Activated CD4-positive, CD25-positive, alpha-beta regulatory T cell treated with anti-CD3 and anti-CD28 coated beads, Interleukin-2, amount 50 U/mL, for 72 hours (primary cell): ENCODE measurements at places on chromosomes 1 and 21.

DNA sequence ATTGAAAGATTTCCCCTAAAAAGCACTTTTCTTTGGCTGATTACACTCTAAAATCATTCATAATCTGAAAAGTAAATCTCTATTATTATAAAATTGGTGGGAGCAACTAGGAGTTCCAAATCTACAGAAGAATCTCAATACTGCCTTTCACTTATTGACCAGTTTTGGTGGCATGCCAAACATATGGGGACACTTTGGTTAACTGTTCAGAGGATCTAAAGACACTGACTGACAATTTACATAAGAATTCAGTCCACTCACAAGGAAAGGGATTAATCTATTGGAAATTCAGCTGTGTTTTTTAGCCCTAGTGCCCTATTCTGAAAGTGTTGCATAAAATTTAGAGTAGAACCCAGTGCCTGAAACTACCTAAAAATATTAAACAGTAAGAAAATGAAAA is 113.6 kb downstream of the LRRC40 start:
- DNase-seq, result no peak

DNA sequence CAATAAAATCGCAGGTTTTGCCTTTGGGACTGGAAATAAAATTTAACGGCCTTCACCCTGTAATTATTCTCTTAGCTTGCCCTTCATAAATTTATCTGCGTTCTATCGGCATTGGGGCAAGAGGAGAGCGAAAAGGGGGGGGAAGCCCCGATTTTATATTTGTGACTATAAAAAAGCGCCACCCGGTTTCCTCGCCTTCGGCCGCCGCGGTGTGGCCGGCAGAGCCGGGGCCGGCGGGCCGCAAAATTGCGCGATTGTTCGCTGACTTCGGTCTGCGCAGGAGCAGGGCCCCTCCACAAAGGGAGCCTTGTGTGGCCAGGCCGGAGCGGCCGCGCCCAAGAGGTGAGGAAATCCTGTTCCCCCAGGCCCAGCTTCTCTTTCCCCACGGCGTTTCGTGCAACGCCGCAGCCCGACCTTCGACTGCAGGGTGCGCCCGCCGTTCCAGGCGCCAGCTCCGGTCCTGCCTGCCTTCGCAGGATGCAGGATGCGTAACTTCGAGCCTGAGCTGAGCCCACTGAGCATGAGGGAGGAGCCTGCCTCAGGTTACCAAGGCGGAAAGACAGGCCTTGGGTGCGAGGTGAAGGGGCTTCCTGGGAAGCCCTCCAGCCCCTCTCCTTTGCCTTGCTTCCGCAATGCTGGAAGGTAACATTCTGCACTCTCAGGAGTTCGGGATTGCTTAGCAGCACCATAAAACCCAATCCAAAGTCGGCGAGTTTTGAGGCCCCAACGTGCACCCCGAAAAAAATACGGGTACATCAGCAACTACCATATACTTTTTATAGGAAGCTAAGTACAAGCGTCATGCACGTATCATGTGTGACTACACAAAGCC is 4.9 kb upstream of the TBX15 start:
- DNase-seq, result no peak

DNA sequence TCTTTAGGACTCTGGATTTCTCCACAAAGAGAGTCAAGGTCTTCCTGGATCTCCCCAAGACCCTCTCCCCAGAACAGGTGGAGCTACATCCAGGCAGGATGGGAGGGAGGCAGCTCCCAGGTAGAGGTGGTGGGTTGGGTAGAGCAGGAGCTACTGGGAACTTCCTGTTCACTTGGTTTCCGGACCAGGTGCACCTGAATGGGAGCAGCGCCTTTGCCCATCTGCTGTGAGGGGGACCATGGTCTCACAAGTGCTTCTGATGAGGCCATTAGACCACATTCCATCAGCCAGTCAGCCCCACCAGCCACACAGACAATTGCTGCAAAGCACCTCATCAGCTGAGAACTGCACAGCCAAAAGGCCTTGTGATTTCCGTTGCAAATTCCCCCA is 188.8 kb downstream of the MATN1 start:
- DNase-seq, result no peak

GRCh38 chr1:153253693-153254092 is 5.8 kb upstream of the LORICRIN start:
- DNase-seq, result no peak

DNA sequence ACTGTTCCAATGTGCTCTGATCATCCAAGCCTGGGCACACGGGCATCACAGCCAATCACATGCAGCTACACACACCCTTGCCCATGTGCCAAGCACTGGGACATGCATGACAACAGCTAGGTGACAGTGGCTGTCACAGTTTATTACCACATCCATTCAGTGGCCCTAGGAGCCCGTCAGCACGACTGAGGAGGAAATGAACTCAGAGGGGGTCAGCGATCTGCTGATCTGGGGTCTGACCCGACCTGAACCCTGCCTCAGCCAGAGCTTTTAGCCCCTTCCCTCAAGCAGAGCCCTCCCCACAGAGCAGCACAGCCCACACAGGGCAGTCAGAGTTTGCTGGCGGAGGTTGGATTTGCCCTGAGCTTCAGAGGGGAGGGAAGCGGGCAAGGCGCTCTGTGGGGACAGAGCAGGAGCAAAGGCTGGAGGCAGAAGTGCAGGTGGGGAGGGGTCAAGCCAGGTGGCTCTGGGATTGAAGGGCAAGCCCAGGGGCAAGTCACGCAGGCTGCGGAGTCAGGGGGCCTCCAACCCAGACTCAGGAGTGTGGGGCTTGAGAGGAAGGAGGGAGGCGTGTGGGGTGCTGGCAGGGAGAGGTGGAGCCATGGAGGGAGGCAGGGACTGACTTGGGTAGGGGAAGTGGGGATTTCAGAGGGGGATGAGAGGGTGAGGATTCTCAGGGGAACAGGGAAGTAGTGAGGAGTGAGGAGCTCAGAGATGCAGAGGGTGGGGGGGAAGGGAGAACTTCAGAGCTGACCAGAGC is 10.4 kb downstream of the SH3BGRL3 start:
- DNase-seq, result no peak

GRCh38 chr1:229266274-229266673 is 4.6 kb upstream of the RAB4A start:
- DNase-seq, result no peak

GRCh38 chr1:64087768-64088167 is 115.7 kb upstream of the UBE2U start:
- no peak for DNase-seq

GRCh38 chr21:42341776-42342542 is 8.8 kb downstream of the TFF2 start:
- DNase-seq, result no peak

GRCh38 chr21:29196670-29197191 is 66.3 kb downstream of the MAP3K7CL start:
- DNase-seq, result no peak

- no peak for DNase-seq
Observed at GRCh38 chr1:115170961-115171392, 81.7 kb upstream of the TSPAN2 start.

GRCh38 chr1:12741946-12742345 is 4.1 kb upstream of the CFAP107 start:
- no peak for DNase-seq

DNA sequence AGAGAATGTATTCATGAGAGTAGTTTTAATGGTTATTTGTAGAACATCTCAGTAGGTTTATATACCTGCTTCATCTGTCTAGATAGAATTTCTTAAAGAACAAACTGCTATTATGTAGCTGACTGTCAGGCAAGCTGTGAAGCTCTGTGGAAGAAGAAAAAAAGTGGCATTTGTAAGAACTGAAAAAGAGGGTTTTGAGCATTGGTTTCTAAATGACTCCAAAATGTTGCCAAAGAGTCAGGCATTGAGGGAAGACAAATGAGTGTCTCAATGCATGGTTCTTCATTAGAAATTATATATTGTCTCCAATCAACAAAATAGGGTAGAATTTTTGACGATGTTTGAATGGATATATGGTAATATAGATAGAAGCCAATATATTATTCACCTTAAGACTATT is 1276.1 kb downstream of the KCNT2 start:
- DNase-seq, result no peak

DNA sequence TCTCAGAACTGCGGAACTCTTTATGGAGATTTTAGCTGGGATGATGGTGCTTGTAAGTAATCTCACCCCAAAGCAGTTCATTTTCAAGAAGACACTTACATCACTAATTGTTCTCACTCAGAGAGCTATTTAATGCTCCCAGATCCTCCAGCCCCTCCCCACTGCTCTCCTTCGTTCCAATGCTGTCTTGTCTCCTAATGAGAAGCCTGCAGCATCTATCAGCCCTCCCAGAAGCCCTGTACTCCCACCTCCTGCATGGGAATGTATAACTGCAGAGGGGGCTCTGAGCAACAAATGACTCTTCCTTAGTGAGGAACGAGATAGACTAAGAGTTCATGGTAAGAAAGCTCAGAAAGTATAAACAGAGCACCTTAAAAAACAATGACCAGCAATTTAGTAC is 377.4 kb upstream of the RUNX1 start:
- no peak for DNase-seq

DNA sequence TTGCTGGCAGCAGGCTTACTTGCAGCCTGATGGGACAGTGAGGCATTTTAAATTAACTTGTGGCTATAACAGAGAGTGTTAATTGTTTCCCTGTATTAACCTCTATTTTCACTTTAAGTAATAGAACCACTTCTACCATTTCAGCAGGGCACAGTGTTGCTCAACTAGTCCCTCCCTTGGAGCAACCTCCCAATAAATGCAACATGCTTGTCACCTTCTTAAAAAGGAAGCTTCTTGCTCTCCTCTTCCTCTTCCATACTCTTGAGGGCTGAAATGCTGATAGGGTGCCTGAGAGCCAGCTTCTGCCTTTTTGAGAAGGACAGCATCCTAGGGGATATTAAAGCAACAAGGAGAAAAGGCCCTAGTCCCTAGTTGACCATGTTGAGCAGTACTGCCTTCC is 52.1 kb downstream of the C4BPA start:
- DNase-seq, result no peak

- DNase-seq, result no peak
Observed at GRCh38 chr1:212242288-212242984, 42.8 kb upstream of the PPP2R5A start.

- peak; percentile 24 for DNase-seq
Observed at GRCh38 chr1:227780101-227781044, 35.1 kb upstream of the PRSS38 start.

DNA sequence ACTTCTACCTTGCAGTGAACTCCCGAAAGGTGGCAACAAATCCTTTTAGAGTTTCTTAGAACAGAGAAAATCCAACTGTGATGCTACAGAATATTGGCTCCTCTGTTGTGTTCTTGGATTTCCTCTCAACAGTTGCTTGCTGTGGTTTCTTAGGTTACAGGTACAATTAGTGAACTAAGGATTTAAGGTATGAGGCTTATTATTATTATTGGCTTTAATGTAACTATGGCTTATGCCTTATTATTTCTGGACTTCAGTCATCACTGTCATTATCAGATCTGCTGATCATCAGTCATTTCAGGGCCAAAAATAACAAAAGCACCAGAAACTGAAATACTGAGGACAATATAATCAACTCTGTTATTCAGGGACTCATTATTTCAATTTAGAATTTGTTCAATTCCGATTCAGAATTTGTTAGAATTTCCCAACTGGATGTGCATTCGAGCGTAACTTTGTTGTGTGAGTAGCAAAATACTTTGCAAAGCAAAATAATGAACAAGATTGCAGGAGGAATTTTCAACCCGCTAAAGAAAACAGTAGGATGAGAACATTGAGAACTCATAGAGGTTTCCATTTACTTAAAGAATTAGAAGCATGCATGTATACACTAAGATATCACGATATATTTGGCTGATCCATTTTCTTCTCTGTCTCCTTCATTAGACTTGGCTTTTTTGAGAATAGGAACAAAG is 65.5 kb upstream of the AK4 start:
- no peak for DNase-seq

- peak; percentile 26 for DNase-seq
Observed at GRCh38 chr1:53552981-53553733, 94.0 kb downstream of the DMRTB1 start.

DNA sequence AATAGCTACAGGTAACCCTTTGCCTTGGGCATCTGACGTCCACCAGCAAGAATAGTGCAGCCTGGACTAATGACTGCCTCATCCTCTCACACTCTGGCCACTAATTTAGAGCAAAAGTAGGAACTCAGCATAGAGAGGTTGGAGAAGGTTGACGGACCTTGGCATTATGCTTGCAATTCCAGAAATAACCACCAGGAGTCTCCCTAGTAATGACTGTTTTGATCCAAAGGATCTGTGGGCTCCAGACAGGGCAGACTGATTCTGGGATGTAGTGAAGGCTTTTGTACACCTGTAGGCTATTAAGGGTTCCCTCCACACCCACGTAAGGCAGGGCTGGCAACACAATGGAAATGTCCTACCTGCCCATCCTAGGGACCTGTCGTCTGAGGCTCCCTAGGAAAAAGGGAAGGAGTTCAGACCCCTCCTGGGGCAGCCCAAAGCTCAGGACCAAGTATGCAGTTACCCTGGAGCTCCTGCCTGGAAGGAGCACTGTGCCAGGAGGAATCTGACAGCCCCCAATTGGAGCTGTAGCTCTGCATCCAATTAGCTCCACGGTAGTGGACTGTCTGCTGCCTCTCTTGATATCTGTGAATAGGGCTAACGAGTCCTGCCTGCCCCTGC is 91.0 kb upstream of the TMEM51 start:
- DNase-seq, result no peak

- DNase-seq, result no peak
Observed at GRCh38 chr1:200415227-200415626, 5.4 kb upstream of the ZNF281 start.

DNA sequence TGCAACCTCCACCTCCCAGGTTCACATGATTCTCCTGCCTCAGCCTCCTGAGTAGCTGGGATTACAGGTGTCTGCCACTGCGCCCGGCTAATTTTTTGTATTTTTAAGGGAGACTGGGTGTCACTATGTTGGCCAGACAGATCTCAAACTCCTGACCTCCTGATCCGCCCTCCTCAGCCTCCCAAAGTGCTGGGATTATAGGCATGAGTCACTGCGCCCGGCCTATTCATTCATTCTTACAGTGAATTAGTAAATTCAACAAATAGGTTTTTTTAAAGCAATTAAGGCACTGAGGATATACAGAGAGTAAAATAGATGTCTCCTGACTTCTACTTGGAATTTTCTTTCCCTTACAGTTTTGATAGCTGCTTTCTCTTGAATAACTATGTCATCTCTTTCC is 43.5 kb downstream of the CDC42 start:
- no peak for DNase-seq

DNA sequence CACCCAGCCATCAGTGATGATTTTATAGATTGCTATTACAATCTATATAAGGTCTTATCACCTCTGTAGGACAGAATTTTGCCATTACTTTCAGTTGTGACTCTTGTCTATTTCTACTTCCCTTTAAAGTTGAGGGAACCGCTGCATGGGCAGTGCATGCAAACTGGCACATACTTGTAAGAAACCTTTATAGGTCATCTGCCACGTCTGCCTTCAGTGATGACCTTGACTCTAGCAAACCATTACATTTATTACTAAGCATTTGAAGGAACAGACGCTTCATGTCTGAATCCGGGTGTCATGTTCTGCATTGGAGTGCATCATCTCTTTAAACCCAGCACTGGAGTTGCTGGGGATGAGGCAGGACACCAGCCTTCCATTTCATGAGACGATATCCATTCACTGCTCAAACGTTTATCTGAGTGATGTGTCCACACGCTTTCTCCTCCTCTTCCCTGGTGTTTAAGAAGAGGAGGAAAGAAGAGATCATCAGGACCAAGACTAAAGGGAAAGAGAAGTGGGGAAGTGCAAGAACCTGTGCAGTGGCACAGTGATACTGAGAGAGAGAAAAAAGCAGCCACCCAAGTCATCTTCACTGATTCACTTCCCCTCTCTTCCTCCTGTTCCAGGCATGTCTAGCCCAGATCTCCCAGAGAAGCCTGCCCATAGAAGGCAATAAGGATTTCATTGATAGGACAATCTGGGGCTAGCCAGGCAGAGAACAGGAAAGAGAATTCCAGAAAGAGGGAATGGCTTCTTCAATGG is 14.1 kb downstream of the CCSAP start:
- DNase-seq, result no peak
